ENCODE measurements at places on chromosomes 6 and 20.

DNA sequence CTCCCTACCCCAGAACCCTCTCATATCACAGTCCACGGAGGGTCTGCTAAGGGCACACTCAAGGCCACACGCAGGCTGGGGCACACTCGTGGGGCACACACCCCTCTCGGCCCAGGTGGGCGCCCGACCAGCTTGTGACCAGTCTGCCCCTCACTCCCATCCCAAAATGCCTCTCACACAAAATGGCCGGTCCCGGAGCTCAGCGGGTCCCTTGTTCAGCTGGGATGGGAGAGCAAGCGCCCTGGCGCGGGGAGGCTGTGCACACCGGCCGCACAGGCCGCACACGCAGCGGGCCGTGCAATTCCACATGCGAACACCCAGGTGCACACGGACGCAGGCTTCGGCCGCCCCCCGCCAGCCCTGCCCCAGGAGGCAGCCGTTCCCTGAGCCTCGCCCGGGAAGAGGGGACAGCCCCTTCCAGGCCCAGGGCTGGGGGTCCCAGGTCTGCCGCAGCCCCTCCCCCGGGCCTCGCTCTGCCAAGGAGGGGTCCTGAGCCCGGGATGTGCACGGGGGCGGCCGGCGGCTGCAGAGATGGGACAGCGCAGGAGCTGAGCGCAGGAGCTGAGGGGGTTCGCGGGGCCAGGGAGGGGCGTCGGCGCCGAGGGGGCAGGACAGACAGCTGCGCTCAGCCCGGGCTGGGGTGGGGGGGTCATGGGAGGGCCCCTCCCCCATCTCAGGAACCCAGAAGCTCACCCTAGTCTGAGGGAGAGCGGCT lies 1.3 kb downstream of the KCNQ2 start:
- no peak for DNase-seq

- no peak for DNase-seq
Observed at GRCh38 chr6:119395192-119395591, 45.6 kb upstream of the MAN1A1 start.

DNA sequence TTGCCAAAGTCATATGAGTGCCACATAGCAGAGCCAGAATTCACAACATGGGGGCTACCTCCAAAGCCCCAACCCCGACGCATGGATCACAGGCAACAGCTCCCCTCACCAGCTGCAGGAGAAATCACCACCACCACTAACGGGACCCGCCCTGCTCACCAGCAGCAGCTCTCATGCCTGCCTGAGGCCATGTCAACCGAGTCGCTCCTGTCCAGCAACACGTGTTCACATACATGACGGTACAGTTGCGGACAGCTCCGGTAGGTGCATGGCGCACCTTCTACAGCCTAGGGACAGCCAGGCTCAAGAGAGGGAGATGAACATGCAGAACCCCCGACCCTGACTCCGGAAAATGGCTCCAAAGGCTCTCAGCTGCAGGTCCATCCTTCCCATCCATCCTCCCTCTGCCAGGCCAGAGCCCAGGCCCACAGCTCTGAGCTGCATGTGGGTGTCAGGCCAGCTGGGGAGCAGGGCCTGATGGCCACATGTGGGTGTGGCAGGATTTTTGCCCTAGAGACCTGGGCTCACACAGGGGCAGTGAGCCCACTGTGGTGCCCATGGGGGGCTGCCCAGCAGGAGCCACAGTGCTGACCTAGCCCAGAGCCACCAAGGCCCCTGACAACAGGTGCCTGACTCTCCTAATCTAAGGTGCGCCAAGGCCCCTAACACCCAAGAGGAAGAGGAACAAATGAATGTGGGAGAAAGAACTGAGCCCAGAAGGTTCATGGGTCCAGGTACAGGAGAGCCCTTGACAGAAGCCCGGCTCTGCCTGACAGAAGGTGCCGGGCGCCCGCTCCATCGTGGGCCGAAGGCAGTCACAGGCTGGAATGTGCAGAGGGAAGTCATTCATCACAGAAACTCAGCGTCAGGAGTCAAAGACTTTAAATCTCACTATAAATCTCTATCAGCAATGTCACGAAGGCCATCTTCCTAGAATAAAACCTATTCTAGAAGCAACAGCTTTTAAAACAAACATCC lies 10.5 kb downstream of the RPS6KA2 start:
- no peak for DNase-seq

- no peak for DNase-seq
Observed at GRCh38 chr6:170036916-170037315, 254.0 kb downstream of the DLL1 start.

DNA sequence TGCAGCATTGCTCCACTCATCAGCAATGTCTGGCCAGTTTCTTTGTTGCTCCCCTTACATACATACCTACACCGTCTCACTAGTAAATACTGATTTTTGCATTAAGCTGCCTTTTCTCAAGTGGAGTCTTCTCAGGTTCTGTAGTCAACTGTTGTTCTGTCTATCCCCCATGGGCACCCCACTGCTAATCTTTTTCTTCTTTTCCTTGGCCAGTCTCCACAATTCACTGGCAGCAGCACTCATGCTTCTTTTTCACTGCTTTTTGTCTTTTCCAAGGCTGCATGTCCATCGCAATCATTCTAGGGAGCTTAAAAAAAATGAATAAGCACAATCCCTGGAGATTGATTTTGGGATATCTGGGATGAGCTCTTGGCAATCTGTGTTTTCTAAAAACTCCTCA lies 10.3 kb upstream of the ERVFRD-1 start:
- no peak for DNase-seq

DNA sequence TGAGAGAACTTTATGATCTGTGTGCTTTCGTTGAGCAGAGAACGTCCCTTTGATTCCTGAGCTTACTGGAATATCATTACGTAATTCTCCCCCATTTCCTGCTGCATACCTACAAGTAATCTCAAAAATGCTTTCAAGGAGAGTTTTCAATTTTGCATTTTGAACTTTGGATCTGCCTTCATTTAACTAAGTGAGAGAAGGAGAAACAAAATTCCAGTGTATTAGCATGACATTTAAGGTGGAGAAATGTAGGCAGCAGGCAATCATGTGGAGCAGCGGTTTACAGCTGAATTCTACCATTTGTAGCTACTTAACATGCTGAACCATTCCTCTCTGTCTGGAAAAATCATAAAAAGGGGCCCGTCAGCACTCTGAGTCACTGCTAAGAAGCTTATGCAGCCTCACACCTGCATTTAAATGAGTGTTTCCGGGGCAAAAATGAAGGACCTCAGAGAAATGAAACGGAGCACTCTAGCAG lies 451.5 kb downstream of the PLCB1 start:
- DNase-seq: no peak

DNA sequence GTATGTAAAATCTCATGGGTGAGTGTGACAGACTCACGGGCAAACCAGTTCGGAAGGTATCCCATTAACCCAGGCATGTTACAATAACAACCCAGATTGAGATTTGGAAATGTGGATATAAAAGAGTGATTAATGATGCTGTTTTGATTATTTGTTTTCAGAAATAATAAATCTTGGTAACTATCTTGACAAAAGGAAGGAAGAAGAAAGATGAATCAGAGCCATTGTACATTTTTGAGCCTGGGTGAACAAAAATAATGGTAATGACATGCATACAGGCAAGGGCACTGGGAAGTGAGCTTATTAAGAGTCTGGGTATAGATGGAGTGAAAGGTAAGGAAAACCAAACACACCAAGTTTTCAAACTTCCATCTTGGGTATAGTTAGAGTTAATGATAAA lies 862.0 kb downstream of the PHF3 start:
- no peak for DNase-seq

DNA sequence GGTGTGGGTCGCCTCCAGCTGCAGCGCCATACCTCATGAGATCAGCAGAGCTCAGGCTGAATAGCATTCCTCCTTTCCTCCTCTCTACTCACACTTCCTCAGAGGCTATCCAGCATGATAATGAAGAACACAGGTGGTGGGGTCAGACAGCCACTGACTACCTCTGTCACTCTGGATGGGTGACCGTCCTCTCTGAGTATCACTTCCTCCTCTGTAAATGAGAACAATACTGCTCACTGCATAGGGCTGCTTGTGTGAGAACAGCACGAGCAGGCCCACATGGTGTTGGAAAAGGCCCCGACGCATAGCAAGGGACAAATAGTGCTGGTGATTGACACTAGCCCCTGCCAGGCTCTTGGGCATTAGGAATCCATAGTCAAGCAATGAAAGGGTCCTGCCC lies 239.1 kb downstream of the PRKN start:
- no peak for DNase-seq

DNA sequence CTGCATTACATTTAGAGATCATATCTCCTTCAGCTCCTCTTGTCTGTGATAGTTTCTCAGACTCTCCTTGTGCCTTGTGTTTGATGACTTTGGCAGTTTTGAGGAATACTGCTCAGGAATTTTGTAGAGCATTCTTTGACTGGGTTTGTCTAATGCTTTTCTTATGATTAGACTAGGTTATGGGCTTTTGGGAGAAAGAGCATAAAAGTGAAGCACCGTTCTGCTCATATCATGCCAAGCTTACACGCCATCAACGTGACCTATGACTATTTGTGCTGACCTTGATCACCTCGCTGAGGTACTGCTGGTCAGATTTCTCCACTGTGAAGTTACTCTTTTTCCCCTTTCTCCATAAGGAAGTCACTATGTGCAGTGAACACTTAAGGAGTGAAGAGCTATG lies 256.0 kb downstream of the LY86 start:
- no peak for DNase-seq

GRCh38 chr6:159831373-159831679 lies 31.2 kb downstream of the PNLDC1 start:
- peak; percentile 7 for DNase-seq

DNA sequence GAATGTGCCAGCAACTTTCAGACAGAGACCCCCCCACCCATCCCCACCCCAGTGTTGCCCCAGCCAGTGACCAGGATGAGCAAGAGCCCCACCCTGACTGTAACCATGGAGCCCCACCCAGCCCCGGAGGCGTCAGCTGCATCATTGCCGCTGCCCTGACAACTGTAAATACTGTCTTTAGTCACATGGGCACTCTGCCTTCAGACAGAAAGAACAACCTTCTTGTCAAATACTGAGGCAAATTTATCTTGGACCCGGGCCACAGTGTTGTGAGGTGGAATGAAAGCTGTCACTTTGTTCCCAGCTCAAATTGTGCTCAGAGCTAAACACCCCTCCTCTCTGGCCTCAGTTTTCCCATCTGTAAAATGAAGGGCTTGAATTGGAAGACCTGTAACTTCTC lies 23.7 kb downstream of the MOCS3 start:
- no peak for DNase-seq

DNA sequence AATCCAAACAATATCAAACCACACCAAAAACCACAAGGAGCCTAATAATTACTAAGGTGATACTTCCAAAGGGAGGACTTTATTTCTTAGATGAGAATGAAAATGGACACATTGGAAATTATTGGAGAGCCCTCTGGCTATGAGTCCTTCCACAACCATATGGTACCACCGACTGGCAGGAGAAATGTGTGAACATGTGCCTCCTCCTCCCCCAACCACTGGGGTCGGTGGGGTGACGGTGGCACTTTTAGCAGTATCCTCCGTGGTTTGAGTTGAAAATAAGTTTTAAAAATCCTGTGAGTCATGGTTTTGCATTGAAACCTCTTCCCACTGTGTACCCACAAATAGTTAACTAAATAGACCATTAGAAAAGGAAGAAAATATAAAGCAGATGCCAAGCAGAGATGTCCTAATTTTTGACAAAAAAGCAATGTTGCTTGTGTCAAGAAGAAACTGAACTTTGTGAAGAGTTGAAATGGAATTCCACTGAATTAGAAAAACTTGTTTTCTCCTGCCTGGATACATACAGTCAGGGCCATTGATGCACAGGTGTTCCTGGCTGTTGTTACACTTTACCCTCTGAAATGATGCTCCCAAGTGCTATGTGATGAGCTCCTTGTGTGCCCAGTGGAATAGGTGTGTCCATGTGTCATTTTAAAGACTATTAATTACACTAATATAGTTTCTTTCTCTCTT lies 3.2 kb downstream of the EDN1 start:
- no peak for DNase-seq

DNA sequence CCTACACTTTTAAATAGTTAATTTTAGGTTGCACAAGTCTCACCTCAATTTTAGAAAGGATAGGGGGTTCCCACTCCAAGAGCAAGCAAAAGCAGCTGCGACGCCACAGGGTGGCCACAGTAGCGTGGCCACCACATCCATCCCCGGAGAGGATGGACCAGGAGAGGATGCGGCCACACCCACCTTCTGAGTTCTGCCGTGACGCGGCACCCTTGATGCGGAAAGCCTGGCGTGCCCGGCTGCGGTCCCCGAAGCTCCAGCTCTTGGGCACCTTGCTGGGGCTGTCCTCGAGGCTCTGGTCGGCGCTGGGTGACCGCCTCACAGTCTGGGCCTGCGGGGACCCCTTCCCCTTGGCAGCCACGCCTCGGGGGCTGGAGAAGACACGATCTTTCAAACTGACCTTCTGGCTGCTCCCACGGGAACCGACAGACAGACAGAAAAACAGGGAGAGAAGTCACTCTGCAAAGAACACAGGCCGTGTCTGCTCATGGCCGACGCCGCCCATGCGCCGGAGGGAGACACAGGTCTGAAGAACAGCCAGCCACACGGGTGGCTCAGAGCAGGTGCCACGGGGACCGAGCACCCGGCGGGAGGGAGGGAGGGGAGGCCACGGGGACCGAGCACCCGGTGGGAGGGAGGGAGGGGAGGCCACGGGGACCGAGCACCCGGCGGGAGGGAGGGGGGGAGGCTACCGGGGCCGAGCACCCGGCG lies 53.7 kb upstream of the CHRNA4 start:
- no peak for DNase-seq

DNA sequence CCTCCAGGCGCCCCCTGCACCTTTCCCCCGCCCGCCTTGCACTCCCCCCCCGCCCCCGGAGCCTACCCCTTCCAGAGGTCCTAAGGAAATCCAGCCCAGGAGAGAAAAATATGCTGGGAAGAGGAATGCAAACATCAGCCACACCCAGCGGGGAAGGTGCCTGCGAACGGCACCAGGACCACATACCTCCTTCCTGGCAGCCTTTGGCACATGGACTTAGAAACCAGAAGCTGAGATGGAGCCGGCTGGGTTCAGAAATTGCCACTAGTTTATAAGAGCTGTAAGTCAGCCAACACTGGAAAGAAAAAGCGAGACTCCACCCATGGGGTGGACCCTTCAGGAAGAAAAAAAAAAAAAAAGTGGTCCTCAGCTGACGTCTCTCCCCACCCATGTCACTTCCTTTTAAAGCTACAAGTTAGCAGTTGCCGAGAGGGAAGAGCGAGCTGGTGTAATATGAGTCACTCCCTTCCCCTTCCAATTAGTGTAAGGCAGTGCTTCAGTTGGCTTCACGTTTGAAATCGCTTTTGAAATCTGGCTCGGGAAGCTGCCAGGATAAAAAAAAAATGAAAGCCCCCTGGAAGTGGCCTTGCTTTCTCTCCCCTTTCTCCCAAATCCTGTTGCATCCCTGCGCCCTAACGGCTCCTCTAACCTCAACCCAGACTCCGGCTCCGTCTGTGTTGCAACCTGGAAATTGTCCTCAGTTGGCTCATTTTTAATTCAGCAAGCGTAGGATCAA lies at the start of gene AGPAT4:
Gene AGPAT4, minus strand, starts transcription at position 310 of the 736 bp plus-strand sequence. CDS start 41,848 bp downstream, outside the sequence.
- DNase-seq: peak; percentile 85
